ENCODE measurements at places on chromosomes 13 and 19.

- no peak for DNase-seq
Measured at GRCh38 chr19:13881251-13881691, 4.3 kb downstream of the NANOS3 start.

- no peak for DNase-seq
Measured at GRCh38 chr13:109610517-109610916, 175.9 kb downstream of the IRS2 start.

DNA sequence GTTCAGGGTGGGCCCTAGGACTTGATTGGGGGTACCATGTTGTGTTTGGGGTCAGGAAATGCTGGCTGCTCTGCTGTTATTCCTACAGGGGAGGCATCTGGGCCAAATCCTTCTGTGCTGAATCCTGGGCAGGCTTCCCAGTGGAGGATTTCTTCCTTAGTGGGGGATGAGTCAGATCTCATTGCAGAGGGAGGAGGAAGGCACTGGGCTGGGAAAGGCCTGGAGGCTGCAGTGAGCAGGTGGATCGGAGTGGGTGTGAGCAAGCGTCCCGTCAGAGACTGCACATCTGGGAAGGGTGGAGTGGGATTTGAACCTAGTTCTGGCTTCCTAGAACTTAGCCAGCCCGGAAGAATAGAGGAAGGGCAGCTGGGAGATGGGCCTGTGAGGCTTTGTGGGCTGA lies 11.5 kb downstream of the CCDC124 start:
- DNase-seq: no peak

GRCh38 chr19:19485161-19485997 lies 30.0 kb downstream of the TSSK6 start:
- DNase-seq: no peak

GRCh38 chr19:5139583-5140325 lies 170.8 kb downstream of the KDM4B start:
- DNase-seq: no peak

DNA sequence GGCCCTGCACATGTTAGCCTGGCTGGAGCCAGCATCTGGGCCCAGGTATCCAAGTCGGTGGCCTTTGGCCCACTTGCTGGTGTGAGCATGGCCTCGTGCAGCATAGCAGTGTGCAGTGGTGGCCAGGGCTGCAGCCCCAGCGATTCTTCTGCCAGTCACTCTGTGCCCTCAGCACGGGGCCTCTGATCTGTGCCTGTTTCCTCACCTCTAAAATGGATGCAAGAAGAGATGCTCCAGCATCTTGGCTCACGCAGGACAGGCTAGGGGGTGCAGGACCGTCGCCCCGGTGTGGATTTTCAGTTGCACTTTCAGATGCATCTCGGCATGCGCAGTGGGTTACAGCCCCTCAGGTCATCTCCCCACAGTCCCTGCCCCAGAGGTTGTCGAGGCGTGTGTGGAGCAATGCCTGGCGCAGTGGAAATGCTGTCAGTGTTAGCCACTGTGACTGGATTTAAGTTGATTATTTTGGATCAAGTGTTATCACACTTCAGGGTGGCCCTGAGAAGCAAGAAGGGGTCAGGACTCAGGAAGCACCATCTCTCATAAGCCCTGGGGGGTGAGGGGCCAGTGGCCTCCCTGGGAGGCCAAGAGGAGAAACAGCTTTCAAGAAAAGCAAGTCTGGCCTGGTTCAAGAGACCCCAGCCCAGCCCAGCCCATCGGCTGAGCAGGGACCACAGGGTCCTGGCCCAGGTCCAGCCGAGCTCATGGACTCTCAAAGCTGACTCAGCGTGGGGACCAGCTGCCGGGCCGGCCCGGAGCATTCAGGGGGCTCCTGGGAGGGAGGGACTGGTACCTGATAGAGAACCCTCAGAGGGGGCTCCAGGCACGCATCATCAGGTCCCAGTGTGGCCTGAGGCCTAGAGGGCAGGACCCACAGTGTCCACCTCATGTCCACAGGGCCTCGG lies 27.8 kb downstream of the AP1M1 start:
- no peak for DNase-seq

DNA sequence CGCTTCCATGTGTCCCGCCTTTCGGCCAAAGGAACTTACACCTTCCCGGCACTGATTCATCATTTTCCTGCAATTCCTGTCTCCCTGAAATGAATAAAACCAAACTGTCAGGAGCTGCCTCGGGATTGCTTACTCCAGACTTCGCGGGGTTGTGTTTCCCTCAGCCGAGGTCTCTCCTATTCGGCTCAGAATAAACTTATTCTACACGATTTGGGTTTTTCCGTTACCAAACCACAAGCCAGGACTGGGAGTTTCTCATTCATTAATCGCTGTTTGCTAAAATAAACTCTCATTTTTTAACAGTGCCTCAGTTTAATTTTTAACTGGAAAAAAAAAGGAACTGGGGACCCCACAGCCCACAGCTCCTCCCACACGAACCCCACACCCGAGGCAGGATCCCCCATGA lies 667 bp downstream of the ZNF878 start:
- no peak for DNase-seq

DNA sequence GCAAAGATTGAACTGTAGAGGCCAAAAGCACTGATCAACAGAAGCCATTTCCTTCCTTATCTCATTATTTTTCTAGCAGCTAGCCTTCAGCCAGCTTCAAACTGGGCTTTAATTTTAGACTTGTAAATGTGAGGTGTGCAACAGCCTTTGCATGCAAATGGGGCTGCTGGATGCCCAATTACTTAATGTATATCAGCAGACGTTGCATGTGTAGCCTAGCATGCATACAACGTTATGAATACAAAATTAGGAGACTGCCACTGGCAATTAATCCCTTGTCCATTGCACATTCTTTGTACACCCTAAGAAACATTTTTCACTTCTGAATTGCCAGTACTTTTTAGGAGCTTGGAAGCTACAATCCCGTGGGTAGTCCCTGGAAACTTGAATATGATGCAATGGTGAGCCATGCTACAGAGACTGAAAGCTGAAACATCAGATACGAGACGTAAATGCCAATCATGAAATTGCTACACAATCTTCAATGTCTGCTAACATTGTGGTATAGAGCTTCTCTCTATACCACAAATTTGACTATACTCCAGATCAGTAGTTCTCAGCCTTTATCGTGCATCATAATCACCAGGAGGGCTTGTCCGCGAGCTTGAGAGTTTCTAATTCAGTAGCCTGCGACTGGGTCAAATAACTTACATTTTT lies 20.2 kb downstream of the EPSTI1 start:
- DNase-seq: peak; percentile 12

- DNase-seq: no peak
Measured at GRCh38 chr13:99897076-99897440, 74.5 kb downstream of the ZIC5 start.

DNA sequence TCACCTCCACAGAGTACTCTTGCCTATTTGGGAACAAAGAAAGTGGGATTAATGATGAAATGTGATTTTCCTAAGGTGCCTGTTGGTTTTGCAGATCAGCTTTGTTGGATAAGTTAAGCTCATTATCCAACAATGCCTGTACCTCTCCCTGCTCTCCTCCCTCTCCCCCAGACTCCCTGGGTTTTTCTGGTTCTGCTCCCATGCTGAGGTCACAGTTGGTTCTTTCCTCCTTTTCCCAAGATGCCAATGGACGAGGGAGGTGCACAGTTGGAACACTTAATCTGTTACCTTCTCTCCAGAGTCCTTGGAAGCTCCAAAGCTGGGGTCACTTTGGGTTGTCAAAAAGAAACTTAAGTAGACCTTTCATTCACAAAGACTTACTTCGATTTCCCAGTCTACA lies 1.6 kb downstream of the OXGR1 start:
- DNase-seq: no peak

GRCh38 chr19:42471554-42472249 lies 29.0 kb upstream of the CXCL17 start:
- no peak for DNase-seq

DNA sequence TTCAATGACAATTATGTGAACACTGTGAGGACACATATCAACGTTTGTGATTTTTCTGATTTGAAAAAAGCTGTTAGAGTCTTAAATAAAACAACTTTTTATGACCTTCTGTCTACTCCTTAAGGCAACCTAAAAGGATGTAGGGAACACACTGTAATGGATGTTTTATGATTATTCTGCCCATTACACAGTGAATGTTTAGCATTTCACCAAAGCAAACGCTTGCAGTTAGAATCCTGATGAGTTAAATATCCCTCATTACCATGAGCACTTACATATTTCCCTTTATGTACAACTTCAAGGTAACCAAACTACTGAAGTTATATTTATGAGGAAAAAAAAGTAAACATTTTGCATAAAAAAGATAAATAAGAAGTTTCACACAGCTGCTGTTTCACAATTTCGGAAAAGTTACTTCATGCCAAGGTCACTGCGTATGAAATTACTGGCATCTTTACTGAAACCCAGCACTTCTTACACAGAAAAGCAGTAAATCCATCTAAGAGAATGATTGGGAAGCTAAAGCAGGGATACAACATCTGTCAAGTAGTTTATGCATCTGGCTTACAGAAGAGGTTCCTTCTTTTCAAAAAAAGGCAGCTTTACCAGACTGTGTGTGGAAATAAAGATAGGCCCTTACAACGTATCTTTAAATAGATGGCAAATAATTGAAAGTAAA lies 733.7 kb upstream of the ATXN8OS start:
- DNase-seq: no peak

DNA sequence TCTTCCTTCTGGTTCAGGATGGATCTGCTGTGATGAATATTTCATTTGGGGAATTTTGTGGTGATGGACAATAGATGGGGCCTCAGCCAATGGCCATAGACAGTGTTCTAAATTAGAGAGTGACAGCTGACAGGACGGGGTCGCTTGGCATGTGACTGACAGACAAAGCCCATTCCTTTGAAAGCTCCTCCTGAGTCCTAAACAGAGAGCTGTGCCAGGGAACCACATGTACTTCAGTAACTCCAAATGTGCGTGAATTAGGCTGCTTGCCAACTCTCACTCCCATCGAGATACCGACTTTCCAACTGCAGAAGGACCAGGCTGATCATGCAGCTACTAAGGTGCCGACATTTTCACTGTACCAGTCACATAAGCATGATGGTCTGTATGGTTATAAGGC lies 187.7 kb downstream of the SHISA2 start:
- no peak for DNase-seq
